RWPE1 (cell line): ENCODE measurements at places on chromosomes 12 and 14.
A peak's percentile ranks its signal among the peaks of the same experiment; 100 is the strongest.

GRCh38 chr14:56208520-56208919 lies 90.3 kb downstream of the PELI2 start:
- no peak for DNase-seq

DNA sequence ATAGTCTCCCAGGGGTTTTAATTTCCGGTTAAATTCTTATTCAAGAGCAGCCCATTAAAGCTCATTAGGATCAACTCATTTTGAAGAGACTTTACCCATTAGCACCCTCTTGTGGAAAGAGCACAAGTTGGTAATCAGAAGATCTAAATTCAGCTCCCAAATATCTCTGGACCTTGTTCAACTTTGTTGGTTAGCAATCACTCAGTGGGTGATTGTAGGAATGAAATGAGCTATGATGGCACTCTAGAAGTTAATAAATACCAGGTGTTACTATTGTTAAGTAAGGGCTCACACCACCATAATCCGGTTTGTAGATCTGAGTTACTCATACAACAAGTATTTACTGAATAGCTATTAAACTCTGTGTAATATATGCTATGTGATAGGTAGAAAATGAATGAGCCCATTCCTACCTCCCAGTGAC lies 42.9 kb downstream of the TRIP11 start:
- DNase-seq, result peak; percentile 52

GRCh38 chr12:53047221-53048032 lies 2.4 kb upstream of the TNS2 start:
- DNase-seq, result peak; percentile 76

- no peak for DNase-seq
Measured at GRCh38 chr12:62758216-62758615, 176.7 kb downstream of the PPM1H start.

DNA sequence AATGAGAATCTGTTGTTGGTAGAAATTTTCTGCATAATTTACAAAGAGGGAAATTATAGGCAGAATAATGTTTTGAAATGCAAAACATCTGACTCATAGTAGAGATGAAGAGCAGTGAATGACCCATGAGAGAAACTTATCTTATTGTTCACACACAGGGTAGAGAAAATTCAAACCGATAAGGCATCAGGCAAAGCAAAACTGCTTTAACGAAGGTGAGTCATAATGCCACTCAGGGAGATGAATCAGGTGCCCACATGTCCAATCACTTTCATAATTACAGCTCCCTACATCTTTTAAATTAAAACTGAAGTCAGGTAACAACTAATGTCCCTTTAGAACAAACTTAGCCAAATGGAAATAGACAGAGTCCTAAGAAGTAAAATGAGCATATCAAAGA lies 265.6 kb upstream of the GARIN6 start:
- no peak for DNase-seq

DNA sequence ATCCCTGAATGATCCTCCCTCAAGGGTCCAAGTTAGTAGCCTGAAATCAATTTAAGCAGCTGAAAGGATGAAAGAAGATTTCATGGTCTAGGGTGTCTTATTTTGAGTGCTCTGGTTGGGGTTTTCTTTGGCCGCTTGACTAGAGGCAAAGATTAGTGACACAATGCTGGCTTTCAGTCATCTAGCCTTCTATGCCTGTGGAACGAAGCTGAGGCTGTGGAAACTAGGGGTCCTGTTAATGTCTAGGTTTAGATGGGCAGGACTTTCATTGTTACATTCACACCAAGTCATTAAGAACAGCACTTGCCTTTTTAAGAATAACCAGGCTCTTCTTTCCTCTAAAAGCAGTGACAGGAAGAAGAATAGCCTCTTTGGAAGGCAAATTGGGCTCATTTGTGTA lies 253.8 kb upstream of the E2F7 start:
- no peak for DNase-seq

DNA sequence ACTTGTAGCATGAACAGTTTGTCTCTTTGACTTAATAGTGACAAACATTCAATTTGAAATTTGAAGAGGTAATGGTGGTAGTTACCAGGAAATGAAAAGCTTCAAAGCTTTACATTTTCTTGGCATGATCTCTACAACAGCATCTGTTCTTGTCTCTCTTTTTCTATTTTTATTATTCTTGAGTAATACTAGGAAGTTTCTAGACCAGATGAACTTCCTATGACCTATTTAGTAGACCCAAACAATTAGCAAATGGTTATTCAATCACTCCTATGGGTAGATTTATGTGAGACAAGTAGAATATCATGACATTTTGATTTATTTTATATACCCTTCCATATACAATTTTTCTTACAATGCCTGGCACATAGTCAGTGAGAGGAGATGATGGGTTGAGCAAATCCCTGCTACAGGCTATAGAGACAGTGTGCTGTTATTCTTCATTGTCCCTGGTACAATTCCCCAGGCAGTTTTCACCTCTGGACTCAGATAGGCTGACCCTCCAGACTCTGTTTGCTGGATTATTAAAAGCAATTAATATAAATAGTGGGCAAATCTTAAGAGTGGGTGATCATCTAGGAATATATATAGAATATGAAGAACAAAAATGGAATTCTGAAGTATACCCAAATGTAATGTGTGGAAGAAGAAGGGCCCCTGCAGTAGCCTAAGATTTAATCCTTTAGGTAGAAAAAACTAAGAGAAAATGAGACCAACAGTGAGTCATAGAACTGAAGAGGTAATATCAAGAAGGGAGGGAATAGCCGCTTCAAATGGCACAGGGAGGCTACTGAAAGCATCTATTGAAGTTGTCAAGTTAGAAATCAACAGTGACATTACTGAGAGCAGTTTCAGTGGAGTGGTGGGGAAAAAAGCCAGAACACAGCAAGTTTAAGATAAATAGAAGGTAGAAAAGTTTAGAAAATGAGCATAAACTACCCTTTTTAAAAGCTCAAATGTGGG lies 512.0 kb downstream of the FOXG1 start:
- no peak for DNase-seq

DNA sequence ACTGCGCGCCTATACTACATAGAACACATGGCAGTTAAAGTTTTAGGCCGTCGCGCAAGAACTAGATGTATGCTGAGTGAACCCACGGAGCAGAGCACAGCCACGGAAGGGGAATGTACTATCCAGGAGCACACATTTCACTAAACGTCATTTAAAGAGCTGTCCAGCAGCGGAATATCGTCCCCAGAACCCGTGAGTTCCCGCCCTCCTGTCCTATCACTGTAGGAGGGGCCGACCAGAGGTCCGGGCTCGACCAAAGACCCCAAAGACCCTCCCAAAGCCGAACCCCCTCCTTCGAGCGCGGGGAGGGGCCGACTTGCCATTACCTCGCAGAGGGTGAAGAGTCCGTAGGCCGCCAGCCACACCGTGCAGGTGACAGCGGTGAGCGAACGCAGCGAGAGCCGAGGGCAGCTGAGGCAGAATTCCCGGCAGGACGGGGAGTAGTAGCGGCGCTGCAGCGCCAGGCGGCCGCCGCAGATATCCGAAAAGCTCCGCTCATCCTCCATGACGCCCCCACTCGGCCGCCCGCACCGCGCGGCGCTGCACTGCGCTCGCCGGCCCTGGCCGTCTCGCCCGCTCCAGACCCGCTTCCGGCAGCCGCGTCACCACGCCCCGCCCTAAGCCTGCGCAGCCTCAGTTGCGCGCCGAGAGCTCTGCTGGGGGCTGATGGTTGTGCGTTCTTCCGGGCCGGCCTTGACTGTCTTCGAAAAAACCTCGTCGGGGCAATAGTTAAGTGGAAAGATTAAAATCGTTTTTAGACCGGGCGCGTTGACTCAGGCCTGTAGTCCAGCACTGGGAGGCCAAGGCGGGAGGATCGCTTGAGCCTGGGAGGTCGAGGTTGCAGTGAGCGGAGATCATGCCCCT lies at the start of gene PIGH:
TSS of gene PIGH (minus strand) at position 571 of the 864 bp plus-strand sequence. CDS start at position 506, 65 bp downstream.
- DNase-seq, result peak; percentile 86

GRCh38 chr12:27274706-27275105 lies 30.6 kb downstream of the STK38L start:
- DNase-seq, result no peak

DNA sequence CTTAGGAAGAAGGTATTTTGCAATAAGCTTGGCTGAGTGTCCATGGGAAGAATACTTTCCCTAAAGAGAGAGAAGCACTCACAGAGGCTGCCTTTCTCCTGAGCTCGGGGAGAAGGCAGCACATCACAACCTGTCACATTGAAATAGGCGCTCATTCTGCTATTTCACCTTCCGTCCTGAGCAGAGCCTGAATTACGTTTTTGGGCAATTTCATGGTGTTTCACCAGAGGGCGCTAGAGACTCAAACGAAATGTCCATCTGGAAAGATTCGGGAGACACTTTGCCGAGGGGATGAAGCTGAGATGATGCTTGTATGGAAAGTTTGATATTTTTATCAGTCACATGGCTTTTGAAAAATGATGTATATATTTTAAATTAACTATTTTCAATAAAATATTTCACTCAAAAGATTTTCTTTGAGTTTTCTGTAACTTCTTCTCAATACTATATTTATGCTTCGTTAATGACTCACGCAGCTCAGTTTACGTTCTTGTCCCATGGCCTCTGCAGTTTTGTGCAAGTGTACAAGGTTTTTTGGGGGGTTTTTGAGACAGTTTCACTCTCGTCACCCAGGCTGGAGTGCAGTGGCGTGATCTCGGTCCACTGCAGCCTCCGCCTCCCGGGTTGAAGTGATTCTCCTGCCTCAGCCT lies 17.4 kb upstream of the B4GALNT3 start:
- peak; percentile 51 for DNase-seq

- no peak for DNase-seq
Measured at GRCh38 chr14:43145361-43145760, 1361.7 kb downstream of the FSCB start.

DNA sequence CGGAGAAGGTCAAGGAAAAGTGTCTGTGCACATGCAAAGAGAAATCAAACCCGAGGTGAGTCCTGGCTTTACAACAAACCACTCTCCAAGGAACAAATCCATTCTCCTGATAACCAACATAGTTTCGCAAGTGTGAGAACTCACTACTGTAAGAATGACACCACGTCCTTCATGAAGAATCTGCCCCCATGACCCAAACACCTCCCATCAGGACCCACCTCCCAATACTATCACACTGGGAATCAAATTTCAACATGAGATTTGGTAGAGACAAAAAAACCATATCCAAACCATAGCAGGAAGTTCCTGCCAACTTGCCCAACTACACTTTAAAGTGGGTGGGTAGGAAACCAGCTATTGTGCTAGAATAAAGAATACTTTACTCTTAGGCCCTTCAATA lies 2.4 kb upstream of the ERC1 start:
- no peak for DNase-seq

DNA sequence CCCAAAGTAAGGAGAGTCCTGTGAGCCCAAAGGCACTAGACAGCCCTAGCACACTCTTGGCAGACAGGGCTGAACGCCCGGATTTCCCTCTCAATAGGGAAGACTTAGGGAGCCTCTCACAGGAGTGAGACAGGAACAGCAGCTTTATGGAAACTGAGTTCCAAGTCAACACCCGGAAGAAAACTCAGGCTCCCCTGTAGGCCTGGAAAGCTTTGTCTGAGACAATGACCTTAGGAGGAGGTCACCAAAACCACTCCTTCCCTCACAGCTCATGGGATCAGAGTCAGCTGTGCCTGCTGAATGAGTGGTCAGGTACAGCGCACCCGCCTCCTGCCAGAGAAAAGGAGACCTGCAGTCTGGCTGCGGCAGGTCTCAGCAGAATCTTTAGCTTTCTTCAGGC lies 229.5 kb downstream of the CACNA1C start:
- no peak for DNase-seq

DNA sequence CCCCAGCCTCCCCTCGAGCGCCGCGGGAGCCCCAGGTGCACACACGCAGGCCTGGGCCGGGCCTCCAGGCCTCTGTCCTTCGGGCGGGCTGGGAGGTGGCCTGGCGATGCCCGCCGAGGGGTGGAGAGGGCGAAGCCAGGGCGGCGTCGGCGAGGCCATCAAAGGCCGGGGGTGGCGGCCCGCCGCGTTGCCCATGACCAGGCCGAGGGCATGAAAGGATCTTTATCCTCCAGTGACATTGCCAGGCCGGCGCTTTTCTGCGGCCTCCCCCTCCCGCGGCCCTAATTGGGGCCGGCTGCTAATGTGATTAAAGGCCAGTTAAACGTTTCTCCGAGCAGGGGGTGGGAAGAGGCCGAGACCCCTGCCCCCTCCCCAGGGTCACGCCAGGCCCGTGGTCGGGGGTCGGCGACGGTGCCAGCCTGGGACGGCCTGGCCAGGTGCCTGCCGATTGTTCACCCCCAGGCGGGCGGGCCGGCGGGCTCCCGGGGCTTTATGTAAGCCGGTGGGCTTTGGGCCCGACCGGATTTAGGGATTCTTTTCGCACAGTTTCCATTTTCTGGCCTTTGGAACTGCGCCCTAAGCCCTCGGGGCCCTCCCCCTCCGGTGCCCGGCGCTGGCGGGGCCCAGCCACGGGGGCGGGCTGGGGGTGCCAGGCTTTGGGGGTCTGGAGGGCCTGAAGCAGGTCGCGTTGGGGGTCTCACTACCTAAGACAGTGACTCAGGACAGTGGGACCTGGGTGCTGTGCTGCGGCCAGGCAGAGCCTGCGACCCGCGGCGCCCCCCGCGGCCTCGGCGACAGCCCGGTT lies 103.2 kb upstream of the DIO3 start:
- no peak for DNase-seq
